ENCODE measurements at places on chromosomes 2 and 18.
A peak's percentile ranks its signal among the peaks of the same experiment; 100 is the strongest.

- no peak for DNase-seq
These were observed 16.2 kb upstream of the RAB1A start for GRCh38 chr2:65146078-65146477.

DNA sequence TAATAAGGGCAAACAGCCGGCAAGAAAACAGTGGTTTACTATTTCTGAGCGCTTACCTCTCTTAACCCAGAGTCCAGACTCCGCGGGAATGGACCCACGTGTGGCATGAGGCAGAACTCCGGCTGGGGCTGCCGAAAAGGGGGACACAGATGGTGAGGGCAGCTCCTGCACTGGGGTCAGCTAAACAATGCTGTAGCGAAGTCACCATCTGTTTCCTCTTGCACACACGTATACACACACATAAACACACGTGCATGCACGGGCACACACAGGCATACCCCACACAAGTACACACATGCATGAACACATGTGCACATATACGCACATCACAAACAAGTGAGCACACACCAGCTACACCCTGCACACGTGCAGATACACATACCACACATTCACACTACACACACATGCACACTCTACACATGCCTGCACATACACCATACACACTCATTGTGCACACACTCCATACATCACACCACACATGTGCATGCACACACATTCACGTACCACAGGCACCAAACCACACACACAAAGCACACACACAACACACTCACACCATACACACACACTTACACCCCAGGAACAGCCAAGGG lies 105.9 kb upstream of the ID2 start:
- no peak for DNase-seq

GRCh38 chr2:174574657-174575056 lies 22.9 kb downstream of the WIPF1 start:
- peak; percentile 42 for DNase-seq

DNA sequence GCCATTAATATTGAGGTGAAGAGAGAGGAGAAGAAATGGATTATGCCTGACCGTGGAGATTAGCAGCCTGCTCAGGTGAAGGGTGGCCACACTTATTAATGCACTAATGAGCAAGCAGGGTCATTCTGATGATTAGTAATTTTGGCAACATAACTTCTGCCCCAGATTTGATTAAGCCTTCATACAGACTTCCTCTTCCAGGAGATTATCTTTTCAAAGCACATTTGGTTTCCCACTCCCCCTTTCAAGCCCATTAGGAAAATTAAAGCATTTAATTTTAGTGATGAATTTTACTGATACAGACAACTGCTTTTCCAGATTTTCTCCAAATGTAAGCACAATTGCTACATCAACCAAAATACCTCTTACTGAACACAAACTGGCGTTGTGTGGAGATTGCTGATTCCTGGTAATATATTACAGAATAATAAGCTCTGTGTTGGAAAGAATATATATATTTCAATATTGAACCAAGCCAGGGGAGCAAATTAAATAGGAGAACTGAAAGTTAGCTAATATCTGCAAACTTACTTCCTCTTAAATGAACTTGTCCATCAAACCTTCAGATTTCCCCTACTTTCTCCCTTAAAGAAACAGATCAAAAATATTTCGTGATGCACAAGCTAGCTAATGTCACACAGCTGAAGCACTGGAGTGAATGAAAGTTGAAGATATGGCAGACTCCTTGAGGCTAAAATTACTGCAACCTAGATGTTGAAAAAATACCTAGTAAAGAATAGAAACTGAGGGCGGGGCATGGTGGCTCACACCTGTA lies 140.8 kb downstream of the FAM210A start:
- DNase-seq = no peak

GRCh38 chr2:39875914-39876267 lies 96.8 kb upstream of the THUMPD2 start:
- no peak for DNase-seq

DNA sequence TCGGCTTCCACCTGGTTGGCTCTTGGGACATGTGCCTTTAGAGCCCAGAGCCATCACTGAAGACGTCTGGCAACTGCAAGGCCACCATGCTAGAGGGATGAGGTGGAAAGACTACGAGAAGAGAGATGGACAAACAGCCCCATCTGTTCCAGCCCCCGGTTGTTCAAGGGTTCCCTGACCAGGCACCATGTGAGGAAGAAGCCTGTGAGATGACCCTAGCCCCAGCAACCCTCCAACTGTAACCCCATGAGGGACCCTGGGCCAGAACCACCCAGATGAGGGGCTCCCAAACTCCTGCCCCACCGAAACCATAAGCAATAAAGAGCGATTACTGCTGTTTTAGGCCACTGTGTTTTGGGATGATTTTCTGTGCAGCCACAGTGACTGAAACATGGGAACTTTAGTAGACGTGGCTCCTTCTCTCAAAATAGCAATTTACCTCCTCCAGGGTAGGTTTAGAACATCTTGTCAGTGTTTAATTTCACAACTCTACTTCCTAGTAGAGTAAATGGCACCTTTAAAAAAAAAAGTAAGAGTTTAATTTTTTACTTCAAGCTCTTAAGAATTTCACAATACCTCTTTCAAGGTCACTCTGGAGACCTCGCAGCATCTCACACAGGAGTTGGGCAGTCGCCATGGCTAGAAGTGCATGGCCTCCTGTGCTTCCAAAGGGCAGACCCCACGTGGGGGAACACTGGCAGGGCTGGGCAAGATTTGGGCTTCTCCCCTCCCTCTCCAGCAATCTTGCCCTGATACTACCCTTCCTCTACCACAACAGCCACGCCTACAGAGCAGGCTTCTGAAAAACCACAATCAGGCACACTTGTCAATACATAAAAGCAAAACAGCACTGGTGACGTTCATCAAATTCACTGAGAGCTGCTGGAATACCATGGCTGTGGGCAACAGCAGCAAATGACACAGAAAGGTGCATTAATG lies 48.8 kb downstream of the TMEM163 start:
- DNase-seq = no peak

GRCh38 chr18:76376668-76377358 lies 118.2 kb downstream of the ZNF516 start:
- no peak for DNase-seq

DNA sequence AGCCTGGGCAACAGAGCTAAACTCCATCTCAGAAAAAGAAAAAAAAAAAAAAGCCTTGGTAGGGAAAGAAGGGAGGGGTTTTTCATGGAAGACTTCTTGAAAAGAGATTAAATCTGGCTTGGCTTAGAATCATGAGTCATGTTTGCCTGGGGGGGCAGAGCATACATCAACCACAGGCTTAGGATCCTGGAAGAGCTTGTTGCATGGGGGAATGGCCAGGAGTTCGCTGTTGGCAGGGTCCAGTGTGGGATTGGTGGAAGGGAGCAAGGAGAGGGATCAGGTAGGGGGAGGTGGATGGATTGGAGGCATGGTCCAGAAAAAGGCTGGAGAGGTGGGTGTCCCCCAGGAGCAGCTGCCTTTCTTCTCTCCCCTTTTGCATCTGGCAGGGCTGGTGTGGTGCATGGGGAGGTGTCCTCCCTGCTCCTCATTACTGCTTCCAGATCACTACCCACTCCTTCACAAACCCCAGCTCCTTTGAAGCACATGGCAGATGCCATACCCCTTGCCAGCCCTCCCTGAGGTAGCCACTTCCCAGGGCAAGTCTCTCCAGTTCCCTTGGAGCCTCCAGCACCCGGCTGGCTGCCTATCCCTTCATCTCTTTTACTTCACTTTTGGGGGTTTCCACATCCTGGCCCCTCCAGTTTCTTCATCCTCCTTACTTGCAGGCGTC lies 2.5 kb downstream of the ARMC9 start:
- no peak for DNase-seq

GRCh38 chr2:239363946-239364637 lies 36.7 kb downstream of the HDAC4 start:
- no peak for DNase-seq

- no peak for DNase-seq
These were observed 61.8 kb downstream of the CAB39 start for GRCh38 chr2:230774348-230774951.

GRCh38 chr2:239943571-239943970 lies 81.6 kb downstream of the NDUFA10 start:
- DNase-seq = no peak

GRCh38 chr2:112150447-112150846 lies 12.3 kb downstream of the FBLN7 start:
- DNase-seq = no peak

GRCh38 chr18:41594582-41594981 lies 360.5 kb upstream of the PIK3C3 start:
- DNase-seq = no peak

GRCh38 chr18:22796113-22796512 lies 137.0 kb upstream of the RBBP8 start:
- no peak for DNase-seq

- no peak for DNase-seq
These were observed 1.4 kb downstream of the MSH2 start for GRCh38 chr2:47404356-47404755.

DNA sequence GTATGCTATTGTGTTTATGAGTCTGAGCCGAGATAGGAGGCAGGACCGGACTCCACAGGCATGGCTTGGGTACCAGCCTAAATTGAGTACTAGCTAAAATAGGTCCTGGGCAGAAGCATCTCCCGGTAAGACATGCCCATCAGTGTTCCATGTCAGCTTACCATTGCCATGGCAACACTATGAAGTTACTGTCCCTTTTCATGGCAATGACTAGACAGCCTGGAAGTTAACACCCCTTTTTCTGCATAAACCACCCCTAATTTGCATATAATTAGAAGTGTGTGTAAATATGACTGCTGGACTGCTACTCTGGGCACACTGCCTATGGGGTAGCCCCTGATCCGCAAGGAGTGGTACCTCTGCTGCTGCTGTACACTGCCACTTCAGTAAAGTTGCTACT lies 1005.1 kb upstream of the FAM98A start:
- no peak for DNase-seq

DNA sequence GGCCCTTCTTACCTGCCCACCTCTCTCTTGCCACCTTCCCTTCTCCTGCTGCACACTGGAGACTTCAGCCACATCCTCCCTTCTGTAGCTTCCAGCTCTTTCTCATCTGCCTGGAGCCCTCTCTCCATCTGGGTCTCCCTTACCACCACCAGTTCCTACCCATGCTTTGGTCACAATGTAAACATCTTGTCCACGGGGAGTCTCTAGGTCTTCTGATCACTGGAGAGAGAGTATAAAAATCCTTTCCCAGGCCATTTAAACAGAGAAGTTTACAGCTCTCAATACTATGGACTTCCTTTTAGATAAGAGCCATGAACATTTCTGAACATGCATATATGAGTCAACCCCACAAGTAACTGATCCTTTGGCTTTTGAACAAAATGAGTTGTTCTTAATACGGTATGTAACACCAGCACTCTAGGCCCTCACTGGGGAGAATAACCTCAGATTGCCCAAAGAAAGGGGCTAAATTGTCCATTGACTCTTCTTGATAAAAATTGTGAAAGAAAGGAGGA lies 5.8 kb downstream of the ARHGAP25 start:
- DNase-seq = no peak

DNA sequence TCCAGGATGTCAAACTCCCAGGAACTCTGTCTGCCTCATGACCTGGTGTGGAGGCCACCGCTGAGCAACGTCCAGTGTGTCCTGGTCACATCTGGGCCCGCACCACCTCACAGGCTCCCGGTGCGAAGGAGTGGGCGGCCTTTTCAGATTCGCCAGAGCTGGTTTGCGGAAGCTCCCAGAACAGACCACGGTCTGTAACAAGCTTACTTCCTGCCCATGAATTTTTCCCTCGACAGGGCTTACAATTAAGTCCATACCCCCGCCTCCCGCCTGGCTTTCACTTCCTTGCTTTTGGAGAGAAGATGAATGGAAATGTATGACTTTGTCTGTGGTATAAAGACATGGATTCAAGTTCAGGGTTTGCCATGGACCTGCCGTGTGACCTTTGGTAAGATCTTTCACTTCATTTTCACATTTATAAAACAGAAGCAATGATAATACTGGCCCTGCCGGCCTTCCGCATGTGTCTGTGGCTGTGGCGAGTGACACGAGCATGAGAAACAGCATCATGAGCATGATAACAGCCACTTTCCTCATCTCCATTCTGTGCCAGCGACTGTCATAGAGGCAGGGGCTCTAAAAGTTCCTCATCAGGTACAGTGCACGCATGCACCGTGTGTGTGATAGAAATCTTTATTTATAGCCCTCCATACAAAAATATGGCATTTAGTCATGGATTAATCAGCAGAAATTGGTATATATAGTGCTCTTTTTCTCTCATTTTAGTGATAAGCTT lies 31.0 kb upstream of the KCNF1 start:
- DNase-seq = no peak

DNA sequence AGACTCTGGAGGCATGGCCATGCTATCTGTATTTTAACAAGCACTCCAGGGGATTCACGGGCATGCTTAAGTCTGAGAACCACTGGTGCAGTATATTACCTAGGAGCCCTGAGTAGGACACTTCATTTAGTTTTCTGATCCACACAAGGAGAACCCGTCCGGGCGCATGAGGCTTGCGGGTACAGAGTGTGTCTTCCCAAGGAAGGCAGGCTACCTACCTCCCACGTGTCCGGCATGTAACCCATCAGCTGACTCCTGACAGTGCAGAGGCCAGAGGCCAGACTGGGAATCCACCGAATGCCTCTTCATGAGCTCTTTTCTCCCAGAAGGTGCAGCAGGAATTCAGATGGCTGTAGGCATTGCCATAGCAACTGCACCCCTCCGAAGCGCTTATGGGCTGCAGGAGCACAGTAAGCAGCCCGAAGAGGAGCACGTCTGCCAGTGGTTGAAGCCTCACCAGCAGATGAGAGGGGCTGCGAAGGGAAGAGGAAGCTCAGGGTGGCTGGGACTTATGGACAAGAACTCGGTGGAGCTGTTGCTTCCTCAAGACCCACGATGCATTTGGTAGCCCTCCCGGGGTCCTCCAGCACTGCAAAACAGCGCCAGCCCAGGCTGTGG lies 33.8 kb upstream of the DNMT3A start:
- no peak for DNase-seq

DNA sequence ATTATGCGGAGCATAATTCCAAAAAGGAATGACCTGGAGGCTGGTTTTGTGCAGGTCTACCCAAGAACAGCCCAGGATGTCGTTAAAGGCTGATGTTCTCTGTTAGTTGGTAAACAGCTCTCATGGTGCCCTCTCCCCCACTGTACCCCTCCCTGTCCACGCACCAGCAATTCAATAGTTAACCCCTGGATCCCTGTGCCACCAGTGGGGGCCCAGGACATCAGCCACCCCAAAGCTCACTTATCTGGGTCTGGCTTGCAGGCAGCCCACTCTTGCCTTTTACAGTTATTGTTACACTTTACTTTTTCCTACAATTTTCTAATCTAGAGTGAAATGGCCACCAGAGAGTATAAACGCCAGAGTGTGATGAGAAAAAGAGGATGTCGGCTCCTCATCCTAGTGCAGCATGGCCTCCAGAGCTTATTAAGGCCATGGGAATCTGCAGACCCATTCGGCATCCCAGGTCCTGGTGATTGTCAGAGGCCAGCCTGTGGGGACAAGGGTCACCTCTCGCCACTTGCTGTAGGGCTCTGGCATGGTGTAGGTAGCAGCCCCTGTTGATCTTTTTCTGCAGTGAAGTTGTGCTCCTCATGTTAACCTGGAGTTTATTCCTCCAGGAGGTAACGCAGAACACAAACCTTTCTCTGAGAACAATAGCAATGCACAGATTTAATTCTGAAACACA lies 30.3 kb downstream of the TWIST2 start:
- DNase-seq = no peak

Measured in NCI-H345 (cell line).